ENCODE measurements at places on chromosomes 4 and X. TPM values are rescaled to one million over a fixed set of nuclear protein-coding genes. Genes with fewer than 3 reads are reported as not detected.

Gene TMPRSS11A
- not detected for total RNA-seq

GRCh38 chrX:136747003-136747986, 33.4 kb downstream of the ARHGEF6 start:
- no peaks in the 10 kb centered on the region for H3K4me1 ChIP-seq
- no peaks in the 10 kb centered on the region for H3K36me3 ChIP-seq
- H3K27me3 ChIP-seq, result peaks cover 25% of the 10 kb centered on the region
- no peak for DNase-seq
- H3K27ac ChIP-seq, result no peak overlapping the region

- no peak overlapping the region for H3K4me3 ChIP-seq
- peaks cover 24% of the 10 kb centered on the region for H3K36me3 ChIP-seq
- DNase-seq, result no peak
- H3K27me3 ChIP-seq, result no peaks in the 10 kb centered on the region
Measured at GRCh38 chr4:78774417-78774816, 1.7 kb upstream of the BMP2K start.

GRCh38 chr4:149997881-149998421, 80.3 kb upstream of the DCLK2 start:
- no peaks in the 10 kb centered on the region for H3K27me3 ChIP-seq
- H3K4me3 ChIP-seq, result no peak overlapping the region
- DNase-seq, result peak; percentile 10
- H3K4me1 ChIP-seq, result peaks cover 15% of the 10 kb centered on the region

Gene PLAC1
- total RNA-seq, result not detected

DNA sequence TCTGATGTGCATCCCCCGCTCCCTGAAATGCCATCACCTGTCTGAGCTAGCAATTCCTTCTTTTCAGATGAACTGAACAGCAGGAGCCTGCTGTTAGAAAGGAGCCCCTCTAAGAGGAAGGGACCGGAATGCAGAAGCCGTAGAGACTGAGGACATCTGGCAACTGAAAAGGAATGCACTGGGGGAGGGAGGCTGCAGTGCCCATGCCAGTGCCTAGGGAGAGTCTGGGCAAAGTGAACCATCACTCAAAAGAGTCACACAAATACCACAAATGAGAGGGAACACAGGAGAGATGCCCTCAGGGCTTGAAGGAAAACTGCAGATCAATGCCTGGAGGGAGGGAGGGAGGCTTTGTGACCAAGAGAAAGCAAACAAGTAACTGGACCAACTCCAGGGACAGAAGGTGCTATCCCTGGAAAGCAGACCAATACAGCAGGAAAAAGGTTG, 93.9 kb upstream of the CBR4 start:
- no peak overlapping the region for H3K4me3 ChIP-seq
- peak overlapping the region; percentile 27 for H3K27ac ChIP-seq
- peaks cover 74% of the 10 kb centered on the region for H3K36me3 ChIP-seq
- DNase-seq, result peak; percentile 49

DNA sequence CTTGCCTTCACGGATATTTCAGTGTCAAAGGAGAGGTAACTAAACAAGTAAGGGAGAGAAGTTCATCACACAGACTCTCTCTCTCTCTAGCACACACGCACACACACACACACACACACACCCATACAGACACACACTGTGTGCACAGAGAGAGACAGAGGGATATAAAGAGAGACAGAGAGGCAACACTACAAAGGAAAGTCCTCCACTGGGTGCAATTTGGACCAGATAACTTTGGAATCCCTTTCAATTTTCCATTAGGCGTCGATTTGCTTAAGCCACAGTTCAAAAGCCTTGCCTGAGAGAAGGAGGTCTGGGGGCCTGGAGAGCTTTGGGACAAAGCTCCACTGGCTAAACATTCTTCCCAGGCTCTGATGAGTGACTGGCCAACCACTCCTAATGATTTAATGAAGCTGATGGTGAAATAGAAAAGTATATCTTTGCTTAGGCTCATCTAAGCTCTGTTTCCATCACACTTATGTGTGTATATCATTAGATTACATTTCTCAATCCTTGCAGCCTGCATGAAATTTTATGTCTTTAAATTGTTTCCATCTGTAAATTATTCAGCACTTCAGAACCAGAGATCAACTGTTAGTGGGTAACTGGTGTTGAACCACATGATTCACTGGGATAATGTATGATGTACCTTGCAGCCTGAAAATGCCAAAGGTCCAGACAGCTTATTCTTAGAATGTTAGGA, 180.8 kb downstream of the MAGEB17 start:
- H3K36me3 ChIP-seq, result no peaks in the 10 kb centered on the region
- H3K27ac ChIP-seq, result no peak overlapping the region
- no peaks in the 10 kb centered on the region for H3K4me1 ChIP-seq
- H3K27me3 ChIP-seq, result no peaks in the 10 kb centered on the region
- no peak overlapping the region for H3K4me3 ChIP-seq

Gene ARSJ
- 13.3 TPM for total RNA-seq

Gene AVPR2
- not detected for total RNA-seq

Gene MGAT4D
- not detected for total RNA-seq

DNA sequence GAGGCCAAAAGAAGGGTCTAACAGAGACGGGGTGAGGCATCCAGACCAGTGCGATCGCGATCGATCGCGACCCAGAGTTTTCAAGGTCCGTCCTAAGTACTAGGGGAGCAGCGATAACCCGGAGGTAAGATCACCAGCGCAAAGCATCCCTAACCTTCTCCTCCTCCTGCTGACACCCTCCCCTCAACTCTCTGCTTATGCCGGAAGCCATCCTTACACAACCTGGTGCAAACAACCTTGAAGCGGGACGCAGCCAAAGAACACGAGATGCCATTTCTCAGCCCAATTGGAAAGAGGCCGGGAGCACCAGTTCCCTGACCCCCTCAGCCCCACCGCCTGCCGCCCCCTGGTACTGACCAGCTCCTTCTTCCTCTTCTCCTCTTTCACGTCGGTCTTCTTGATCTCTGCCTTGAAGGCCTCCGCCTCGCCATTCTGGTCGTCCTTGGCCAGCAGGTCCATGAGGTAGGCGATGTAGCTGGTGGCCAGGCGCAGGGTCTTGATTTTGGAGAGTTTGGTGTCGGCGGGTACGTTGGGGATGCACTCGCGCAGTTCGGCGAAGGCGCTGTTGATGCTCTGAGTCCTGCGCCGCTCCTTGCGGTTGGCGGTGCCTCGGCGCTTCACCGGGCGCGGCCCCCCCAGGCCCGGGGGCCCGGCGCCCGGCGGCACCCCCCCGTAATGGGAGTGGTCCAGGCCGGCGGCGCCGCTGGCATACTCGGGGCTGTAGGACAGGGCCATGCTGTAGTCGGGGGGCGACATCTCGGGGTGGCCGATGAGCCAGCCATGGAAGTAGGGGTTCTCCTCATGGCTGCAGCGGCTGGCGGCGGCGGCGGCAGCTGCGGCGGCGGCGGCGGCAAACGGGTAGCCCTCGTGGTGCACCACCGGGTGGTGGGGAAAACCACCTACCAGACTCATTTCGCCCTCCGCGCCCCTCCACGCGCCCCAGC, 1.4 kb downstream of the HAND2 start:
- DNase-seq, result no peak
- peak overlapping the region; percentile 69 for H3K4me3 ChIP-seq
- no peak overlapping the region for H3K27ac ChIP-seq
- H3K36me3 ChIP-seq, result peaks cover 6% of the 10 kb centered on the region

- no peaks in the 10 kb centered on the region for H3K4me1 ChIP-seq
- no peaks in the 10 kb centered on the region for H3K36me3 ChIP-seq
- H3K27ac ChIP-seq, result no peak overlapping the region
- peak; percentile 2 for DNase-seq
Measured at GRCh38 chr4:67332627-67333026, 212.7 kb downstream of the CENPC start.

Gene GLUD2
- 19.6 TPM for total RNA-seq

GRCh38 chr4:143351774-143352451, 15.2 kb downstream of the GAB1 start:
- peaks cover 33% of the 10 kb centered on the region for H3K4me1 ChIP-seq
- no peak overlapping the region for H3K4me3 ChIP-seq
- no peaks in the 10 kb centered on the region for H3K27me3 ChIP-seq
- H3K27ac ChIP-seq, result no peak overlapping the region

DNA sequence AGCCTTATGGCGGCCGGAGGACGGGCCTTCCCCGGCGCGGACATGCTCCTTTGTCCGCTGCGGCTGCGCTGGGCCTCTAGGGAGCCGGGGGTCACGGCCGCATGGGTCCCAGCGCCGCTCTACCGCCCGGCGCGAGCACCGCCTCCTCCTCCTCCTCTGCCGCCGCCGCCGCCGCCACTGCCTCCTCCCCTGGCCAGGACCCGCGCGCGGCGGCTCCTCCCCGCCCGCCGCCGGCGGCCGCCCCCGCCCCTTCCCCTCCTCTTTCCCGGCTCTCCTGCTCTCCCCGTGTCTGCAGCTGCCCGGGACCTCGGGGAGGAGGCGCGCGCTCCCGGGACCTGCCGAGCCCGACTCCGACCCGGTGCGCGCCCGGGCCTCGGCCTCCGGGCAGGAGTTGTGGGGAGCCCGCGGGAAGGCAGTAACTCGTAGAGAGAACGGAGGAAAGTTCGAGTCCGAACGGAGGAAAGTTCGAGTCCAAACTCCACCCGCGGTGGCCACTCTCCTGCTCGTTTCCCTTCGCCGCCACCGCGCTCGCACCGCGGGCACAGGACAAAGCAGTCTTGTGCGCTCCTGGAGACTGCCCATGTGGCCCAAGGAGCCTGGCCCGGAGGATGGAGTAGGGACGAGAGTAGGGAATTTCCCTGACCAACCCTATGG, at the start of gene ADGRA3:
ADGRA3 (minus strand) TSS at position 179 of the 654 bp plus-strand sequence. CDS start 282 bp downstream, outside the sequence.
- DNase-seq, result peak; percentile 73
- peaks cover 36% of the 10 kb centered on the region for H3K36me3 ChIP-seq
- peak within 1 kb of the TSS; percentile 97 for H3K4me3 ChIP-seq
- H3K27me3 ChIP-seq, result no peaks in the 10 kb centered on the region

Gene PGAM4
- not detected for total RNA-seq

GRCh38 chr4:145816091-145816490, 122.5 kb downstream of the ZNF827 start:
- no peak overlapping the region for H3K27ac ChIP-seq
- no peaks in the 10 kb centered on the region for H3K27me3 ChIP-seq
- H3K36me3 ChIP-seq, result peaks cover 4% of the 10 kb centered on the region
- no peak overlapping the region for H3K4me3 ChIP-seq

GRCh38 chr4:47675806-47676205, 162.1 kb downstream of the CORIN start:
- H3K27me3 ChIP-seq, result peaks cover 19% of the 10 kb centered on the region
- H3K4me1 ChIP-seq, result no peaks in the 10 kb centered on the region
- no peaks in the 10 kb centered on the region for H3K36me3 ChIP-seq
- no peak overlapping the region for H3K27ac ChIP-seq
- H3K4me3 ChIP-seq, result no peak overlapping the region
- no peak for DNase-seq

Gene SORCS2
- total RNA-seq, result not detected

DNA sequence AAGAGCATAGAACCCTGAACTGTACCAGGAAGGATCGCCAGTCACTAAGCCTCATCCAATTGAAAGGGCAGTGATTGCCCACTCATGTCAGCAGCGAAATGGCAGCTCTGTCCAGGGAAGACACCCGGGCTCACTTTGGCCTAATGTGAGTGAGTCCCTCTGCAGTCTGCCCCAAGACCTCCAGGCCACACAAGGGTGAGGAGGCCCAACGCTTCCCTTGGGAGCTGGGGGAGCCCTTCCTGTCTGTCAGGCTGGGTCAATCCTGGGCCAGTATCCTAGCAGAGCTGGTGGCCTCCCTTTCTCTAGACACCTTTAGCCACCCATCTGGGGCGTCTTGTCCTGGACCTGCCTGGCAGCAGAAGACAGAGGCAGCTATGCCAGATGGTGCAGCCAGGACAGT, 39.6 kb upstream of the GPC4 start:
- no peak overlapping the region for H3K4me3 ChIP-seq
- H3K36me3 ChIP-seq, result no peaks in the 10 kb centered on the region
- H3K27ac ChIP-seq, result no peak overlapping the region
- no peak for DNase-seq
- H3K27me3 ChIP-seq, result no peaks in the 10 kb centered on the region
- no peaks in the 10 kb centered on the region for H3K4me1 ChIP-seq

Gene AMBN
- not detected for total RNA-seq

- peaks cover 38% of the 10 kb centered on the region for H3K27me3 ChIP-seq
- no peak overlapping the region for H3K4me3 ChIP-seq
- H3K36me3 ChIP-seq, result no peaks in the 10 kb centered on the region
- no peak for DNase-seq
Measured at GRCh38 chrX:51608766-51609165, 9.9 kb downstream of the CENPVL3 start.

Gene COL25A1
- total RNA-seq, result not detected

Gene ARL13A
- not detected for total RNA-seq

DNA sequence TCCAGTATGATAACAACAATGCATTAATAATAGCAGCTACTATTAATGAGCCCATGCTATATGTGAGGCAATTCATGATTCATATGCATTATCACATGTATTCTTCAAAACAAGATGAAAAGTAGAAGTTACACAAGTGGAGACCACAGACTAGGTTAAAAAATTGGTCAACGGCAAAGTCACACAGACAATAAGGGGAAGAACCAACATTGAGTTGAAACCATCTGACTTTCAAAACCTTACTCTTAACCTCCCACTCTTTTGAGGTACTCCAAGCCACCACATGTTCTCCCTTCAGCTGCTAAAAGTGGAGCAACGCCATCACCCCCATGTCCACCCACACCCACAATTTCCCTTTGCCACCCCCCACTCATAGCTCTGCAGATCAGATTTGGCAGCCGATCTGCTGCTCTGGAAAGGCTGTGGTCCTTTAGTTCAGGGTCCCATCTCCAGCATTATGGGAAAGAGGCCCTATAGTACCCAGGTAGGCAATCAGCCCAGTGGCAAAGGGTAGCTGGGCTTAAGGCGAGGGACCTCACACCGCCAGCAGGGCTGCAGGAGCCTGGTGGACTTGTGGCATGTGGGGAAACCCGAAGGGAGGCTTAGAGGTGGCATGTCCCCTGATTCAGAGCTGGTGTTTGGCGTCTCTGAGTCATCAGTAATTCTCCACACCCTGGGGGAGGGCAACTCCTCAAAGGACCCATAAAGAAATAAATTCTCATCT, 33.5 kb upstream of the CYBB start:
- peaks cover 17% of the 10 kb centered on the region for H3K4me1 ChIP-seq
- no peaks in the 10 kb centered on the region for H3K27me3 ChIP-seq
- DNase-seq, result peak; percentile 7
- H3K36me3 ChIP-seq, result peaks cover 6% of the 10 kb centered on the region
- H3K27ac ChIP-seq, result no peak overlapping the region

- H3K4me3 ChIP-seq, result peak overlapping the region; percentile 58
- no peak for DNase-seq
- H3K36me3 ChIP-seq, result peaks cover 3% of the 10 kb centered on the region
Measured at GRCh38 chrX:53280331-53281320, 758 bp downstream of the IQSEC2 start.

- H3K4me1 ChIP-seq, result peaks cover 39% of the 10 kb centered on the region
- no peak for DNase-seq
Measured at GRCh38 chrX:41863343-41864203, 59.8 kb downstream of the CASK start.

DNA sequence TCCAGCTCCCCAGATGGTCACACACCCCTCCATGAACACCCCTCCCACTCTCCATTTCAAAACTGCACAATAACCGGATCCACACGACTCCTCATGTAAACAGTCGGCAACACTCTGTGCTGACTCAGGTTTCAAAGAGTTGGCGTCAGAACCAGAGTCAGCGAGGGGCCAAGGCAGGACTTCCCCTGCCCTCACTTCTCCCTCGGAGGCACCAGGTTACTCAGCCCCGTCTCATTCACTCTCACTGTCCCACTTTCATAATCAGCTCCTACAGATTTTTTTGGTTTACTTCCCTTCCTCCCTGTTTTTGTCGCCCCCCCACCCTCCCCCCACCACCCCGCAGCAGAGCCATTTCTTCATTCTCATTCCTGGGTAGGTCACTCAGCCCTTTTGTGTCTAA, 2.7 kb upstream of the TIMP1 start:
- H3K27ac ChIP-seq, result no peak overlapping the region
- H3K4me1 ChIP-seq, result peaks cover 41% of the 10 kb centered on the region
- H3K36me3 ChIP-seq, result peaks cover 26% of the 10 kb centered on the region
- no peaks in the 10 kb centered on the region for H3K27me3 ChIP-seq
- DNase-seq, result no peak

Measured in Calu3 (cell line).